ENCODE measurements at places on chromosomes 5 and 9.

- no peak for DNase-seq
Observed at GRCh38 chr9:76369583-76369982, 24.6 kb downstream of the RFK start.

- DNase-seq = no peak
Observed at GRCh38 chr5:149939546-149939945, 5.0 kb downstream of the PDE6A start.

- DNase-seq = no peak
Observed at GRCh38 chr9:95613670-95614069, 96.9 kb upstream of the PTCH1 start.

DNA sequence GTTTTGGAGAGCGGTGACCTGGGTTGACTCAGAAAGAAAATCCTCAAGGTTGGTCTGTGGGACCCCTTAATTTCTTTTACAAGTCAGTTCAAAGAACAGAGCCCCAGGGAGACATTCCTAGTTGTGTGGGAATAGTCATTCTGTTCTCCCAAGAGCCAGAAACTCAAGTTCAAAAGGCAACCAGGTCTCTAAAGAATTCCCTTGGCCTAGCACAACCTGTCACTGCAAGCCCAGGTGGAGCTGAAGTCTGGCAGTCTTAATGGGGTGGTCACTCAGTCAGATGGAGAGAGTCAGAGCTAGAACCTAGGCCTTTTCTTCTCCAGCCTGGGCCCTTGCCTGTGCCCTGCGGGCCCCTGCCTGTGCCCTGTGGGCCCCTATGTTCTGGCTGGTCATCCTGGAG is 37.5 kb upstream of the CDKN2AIPNL start:
- DNase-seq = no peak

- no peak for DNase-seq
Observed at GRCh38 chr5:157951673-157952373, 92.9 kb upstream of the CLINT1 start.

- no peak for DNase-seq
Observed at GRCh38 chr5:39640552-39640951, 215.8 kb upstream of the DAB2 start.

DNA sequence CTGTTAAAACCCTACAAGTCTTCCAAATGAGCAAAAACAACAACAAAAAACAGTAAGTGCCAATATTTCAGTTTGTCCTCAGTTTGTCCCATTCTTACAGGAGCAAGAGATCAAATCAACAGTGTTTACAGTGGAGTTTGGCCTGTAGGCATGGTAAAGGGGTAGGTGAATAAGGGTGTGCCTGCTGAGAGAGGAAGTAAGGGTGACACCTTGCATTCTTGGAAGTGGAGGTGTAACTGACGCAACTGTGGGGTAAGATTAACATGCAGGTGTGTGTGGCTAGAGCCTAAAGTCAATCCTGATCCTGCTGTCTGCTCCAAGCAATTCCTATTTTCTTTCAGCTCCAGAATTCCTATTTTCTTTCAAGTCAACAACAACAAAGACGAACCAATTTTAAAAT is 43.4 kb downstream of the PFDN1 start:
- no peak for DNase-seq

DNA sequence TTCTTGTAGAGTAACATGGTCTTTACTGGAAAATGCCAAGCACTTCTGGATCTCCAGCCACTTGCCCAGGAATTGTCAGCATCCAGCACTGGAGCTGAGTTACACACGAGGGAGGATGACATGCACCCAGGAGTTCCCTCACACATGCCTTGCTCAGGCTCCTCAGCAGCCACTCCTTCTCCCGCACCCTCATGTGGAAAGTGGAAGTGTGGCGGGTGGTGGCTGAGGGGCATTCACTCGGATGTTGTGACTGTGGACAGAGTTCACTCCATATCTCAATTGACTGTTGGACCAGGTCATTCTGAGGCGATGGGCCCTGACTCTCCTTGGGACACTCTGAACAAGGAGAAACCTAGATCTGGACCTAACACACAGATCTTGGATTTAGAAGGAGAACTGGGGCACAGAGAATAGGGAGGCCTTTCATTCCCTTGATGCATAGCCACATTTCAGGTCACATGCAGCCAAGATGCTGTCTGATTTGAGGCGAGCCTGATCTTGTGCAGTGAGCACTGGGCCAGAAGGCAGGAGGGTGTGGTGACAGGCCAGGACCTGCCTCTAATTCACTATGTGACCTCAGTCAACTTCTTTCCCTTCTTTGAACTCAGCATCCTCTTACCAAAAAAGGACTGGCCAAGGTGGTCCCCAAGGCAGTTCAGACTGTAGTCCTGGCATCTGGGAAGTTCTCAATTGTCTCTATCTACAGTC is 62.1 kb downstream of the CYSTM1 start:
- DNase-seq = no peak

DNA sequence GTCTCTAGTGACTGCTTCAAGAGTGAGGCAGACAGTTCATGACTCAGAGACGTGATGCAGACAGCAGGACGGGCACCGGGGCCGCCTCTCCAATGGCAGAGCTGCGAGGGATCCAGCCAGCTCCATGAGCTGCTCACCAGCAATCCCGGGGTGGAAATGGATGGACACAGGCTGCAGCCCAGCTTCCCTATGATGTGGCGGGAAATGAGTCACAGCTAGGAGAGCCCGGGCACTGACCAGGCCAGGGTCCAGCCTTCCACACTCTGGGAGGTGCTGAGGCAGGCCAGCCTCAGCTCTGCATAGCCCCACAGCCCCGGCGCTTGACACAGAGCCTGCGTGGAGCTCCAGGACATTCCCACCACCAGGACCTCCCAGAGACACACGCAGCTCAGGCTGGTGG is 244.8 kb upstream of the IRX2 start:
- DNase-seq = no peak

DNA sequence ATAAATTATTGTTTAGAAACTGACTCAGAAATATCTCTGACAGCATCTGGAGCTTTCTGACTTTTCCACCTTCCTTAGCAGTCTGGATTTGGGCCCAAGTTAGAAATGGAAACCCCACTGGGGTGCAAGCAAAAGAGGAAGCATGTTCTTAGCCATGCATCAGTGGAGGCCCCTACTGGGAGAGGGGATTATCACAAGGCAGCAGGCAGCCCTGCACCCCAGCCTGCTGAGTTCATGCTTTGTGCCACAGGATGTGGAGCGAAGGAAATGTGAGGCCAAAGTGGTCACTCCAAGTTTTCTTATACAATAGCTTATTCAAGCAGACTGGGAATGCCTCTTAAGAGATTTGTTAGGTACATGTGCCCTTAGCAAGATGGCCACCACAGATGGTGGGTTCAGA is 146.5 kb upstream of the TLX3 start:
- DNase-seq = peak; percentile 9

GRCh38 chr9:115849679-115850412 is 303.7 kb upstream of the PAPPA start:
- no peak for DNase-seq

- no peak for DNase-seq
Observed at GRCh38 chr5:104344809-104345208, 782.2 kb upstream of the NUDT12 start.

DNA sequence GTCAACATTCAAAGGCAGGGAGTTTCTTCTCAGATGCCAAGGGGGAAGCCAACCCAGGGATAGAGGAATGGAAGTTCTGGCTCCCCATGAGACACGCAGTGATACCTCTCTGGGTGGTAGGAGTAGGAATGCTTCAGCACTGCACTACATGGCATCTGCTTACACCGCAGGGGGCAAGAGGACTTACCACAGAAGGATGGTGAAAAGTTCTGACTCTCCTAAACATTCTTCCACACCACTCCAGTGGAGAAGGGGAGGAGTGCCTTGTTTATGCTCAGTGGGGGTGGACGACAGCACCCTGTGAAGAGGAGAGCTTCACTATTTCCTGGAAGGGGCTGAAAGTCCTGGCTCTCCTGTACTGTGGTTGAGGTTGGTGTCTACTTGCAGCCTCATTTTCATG is 1011.3 kb upstream of the WWC1 start:
- no peak for DNase-seq
